ENCODE measurements at places on chromosomes 3 and 15.
A peak's percentile ranks its signal among the peaks of the same experiment; 100 is the strongest.

DNA sequence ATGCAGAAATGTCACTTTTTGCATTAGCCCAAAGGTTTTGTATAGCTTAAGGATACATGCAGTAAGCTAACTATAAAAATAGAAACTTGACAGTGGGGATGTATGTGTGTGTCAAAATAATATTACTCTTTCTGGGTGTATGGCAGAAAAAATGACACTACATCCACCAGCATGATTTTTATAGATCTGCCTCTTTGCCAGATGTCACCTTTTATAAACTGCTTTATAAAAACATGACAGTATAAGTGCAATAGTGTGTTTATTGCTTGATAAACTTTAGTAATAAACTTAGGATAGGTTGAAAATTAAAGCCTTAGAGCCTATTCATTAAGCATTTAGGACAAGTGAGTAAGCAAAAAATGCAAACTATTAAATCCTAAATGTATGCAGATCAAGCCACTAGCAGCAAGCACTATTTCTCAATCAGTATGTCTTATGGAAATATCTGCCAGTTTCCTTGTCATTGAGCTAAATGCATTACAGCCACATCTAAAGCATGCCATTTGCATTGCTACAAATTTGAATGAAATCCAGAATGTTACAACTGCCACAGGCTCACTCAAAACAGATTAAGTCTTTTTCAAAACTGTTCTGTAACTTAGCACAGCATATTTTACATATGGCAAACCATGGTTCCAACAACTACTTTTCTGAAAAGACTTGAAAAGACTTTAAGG, 935.0 kb downstream of the FHIT start:
- no peak for DNase-seq

DNA sequence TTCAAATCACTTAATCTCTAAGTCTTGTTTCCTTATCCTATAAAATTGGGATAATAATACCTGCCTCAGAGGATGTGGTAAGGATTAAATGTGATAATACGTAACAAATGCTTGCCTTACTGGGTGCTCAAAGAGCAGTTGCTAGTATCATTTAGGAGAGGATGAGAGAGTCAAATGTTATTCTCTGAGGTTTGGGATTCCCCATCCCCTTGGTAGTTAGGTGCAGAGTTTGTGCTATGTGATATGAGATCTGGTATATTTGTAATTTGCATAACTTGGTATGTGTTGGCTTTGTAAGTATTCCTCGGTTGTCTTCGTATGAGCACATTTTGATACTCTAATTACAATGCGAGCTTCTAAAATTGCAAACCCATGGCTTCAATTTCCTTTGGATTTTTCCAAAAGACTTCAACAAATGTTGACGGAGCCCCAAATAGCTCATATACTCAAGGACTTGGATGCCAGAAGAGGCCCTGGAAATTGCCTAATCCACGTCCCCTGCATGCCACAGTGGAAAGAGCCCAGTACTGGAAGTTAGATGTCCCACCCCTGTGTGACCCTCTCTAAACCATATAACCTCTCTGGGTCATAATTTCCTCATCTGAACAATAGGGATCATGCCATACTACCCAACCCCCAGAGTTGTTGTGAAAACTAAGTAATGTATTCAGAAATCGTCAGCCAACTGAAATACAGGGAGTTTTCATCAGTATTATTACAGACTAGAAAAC, 85.0 kb downstream of the FBN1 start:
- no peak for DNase-seq

DNA sequence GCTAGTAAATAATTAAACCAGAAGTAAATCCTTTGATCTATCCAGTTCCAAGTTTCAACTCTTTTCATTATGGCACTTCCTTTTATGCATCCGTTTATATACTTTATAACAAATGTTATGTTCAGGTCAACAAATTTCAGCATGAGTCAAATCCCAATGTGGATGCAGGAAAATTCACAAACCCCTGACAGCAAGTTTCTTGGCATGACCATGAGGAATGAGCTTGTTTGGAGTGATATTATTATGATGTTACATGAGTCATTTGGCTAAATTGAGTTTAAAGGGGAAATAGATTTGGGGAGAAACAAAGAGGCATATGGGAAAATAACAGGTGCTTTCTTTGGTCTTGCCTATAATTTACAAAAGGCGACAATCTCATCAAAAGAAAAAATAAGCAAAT, 32.1 kb upstream of the KCNMB2 start:
- no peak for DNase-seq

- no peak for DNase-seq
Observed at GRCh38 chr3:57752307-57752706, 3.8 kb upstream of the SLMAP start.

- no peak for DNase-seq
Observed at GRCh38 chr3:46681387-46681786, 12.1 kb downstream of the ALS2CL start.

DNA sequence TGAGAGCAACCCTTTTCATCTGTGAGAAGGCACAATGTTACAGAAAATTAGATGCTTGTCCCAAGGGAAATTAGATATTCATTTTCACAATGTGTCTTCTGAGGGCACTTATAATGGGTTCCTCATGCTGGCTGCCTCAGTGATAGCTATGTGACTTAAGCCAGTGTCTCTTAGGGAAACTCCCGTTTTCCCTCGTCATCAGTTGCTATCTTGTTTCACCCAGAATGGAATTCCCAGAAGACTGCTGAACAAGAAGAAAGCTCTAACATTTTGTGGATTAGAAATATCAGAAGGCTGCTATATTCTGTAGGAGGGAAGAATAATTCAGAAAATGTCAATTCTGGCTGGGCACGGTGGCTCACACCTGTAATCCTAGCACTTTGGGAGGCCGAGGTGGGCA, 67.9 kb upstream of the WDR72 start:
- DNase-seq: no peak

GRCh38 chr3:126620738-126621137, 34.2 kb downstream of the TXNRD3 start:
- DNase-seq: no peak

GRCh38 chr15:28023933-28024888, 74.9 kb downstream of the OCA2 start:
- DNase-seq: no peak

- no peak for DNase-seq
Observed at GRCh38 chr15:44130778-44131177, 64.3 kb downstream of the FRMD5 start.

DNA sequence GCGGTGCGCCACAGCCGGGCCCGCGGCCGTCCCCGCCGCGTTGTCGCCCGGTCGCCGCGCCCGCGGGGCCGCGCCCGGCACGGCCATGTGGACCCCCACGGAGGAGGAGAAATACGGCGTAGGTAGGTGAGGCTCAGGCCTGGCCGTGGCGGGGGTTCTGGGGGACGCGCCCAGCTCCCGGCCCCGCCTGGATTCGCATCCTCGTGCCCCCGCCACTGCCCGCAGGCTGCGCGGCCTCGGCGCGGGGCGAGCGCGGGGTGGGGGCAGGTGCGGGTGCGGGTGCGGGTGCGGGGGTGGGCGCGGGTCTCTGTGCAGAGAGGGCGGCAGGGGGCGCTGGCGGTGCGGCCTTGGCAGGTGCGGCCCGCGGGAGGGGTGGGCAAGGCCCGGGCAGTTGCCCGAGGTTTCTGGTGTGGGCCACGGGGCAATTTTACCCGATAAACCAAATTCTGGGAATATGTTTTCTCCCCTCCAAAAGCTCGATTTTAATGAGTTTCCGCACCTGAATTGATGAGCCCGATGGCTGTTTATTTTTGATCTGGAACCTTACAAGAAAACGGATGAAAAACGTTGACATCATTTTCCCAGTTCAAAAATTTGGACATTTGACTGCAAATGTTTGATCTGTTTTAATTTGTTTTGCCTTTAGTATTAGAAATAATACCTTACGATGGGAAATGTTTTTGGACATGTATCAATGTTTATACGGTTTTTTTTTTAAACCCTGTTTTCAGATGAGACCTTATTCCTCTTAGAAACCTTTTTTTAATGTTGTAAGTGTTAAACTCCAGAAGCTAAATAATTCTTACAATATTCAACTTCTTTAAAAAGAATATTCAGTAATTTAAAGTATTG, 678 bp downstream of the DOCK3 start:
- DNase-seq: peak; percentile 38

GRCh38 chr3:133093366-133093765, 55.2 kb downstream of the TMEM108 start:
- DNase-seq: no peak

GRCh38 chr15:39651881-39652280, 71.0 kb downstream of the THBS1 start:
- DNase-seq: no peak

DNA sequence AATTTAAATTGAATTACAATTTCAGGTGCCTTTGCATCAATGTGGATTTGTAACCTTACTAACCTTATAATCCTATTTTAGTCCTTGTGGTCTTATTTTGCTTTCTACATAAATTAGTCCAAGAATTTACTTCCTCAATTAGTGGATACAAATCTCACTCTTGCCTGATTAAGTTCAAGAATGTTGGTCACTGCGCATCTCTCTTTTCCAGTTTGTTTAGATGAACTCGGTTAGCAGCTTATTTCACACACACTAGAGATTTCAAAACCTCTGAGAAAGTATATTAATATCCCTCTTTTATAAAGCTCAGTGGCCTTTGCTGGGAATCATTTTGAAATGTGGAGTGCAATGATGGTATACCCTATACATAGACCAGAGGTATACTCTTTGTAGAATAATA, 243.4 kb downstream of the DTWD1 start:
- no peak for DNase-seq

- no peak for DNase-seq
Observed at GRCh38 chr15:77063249-77063648, 7.7 kb downstream of the TSPAN3 start.

- DNase-seq: no peak
Observed at GRCh38 chr3:195097331-195098255, 173.4 kb downstream of the XXYLT1 start.

GRCh38 chr3:8470801-8471200, 30.8 kb upstream of the LMCD1 start:
- no peak for DNase-seq

DNA sequence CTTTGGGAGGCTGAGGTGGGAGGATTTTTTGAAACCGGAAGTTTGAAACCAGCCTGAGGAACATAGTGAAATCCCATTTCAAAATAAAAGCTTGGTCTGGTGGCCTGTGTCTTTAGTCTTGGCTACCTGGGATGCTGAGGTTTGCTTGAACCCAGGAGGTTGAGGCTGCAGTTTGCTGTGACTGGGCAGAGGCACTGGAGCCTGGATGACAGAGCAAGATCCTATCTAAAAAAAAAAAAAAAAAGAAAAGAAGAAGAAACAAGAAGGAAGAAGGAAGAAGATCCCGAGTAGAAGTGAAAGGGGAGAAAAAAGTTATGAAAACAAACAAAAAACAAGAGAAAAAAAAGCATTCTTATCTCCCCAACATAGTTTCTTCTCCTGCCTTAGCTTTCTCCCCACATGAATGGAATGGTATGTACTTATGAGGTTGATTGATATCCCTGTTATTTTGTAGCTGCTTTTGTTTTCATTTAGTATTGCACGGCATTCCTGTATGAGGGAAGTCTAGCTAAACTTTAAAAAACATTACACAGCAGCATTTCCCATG, 42.4 kb downstream of the TMEM40 start:
- no peak for DNase-seq

DNA sequence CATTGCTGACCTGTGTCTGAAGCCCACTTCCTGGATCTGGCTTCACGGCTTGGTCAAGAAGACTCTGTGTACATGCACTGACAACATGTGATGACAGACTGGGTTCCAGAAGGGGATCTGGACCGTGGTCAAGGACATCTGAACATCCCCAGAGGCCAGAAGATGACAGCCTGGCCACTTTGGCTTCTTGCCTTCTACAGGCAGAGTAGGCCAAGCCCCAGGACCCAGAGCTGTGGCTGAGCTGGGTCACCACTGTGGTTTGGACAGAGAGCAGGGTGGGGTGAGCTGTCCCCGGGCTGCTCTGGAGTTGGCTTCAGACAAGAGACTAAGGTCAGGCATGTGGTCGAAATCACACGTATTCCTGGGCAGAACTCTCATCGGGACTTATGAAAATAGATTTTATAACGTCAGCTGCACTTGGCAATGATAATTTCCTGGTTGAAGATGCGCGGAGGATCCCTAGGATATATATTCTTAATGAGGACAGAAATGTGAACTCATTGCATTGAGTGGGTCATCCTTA, 114.1 kb upstream of the FRMD4B start:
- peak; percentile 81 for DNase-seq

- no peak for DNase-seq
Observed at GRCh38 chr3:51949121-51949520, 6.1 kb upstream of the GPR62 start.

- DNase-seq: no peak
Observed at GRCh38 chr3:126900859-126901540, 81.9 kb upstream of the PLXNA1 start.

- DNase-seq: peak; percentile 23
Observed at GRCh38 chr15:85282504-85283115, 97.8 kb upstream of the AKAP13 start.

- DNase-seq: no peak
Observed at GRCh38 chr3:107416886-107417285, 39.6 kb downstream of the CCDC54 start.

DNA sequence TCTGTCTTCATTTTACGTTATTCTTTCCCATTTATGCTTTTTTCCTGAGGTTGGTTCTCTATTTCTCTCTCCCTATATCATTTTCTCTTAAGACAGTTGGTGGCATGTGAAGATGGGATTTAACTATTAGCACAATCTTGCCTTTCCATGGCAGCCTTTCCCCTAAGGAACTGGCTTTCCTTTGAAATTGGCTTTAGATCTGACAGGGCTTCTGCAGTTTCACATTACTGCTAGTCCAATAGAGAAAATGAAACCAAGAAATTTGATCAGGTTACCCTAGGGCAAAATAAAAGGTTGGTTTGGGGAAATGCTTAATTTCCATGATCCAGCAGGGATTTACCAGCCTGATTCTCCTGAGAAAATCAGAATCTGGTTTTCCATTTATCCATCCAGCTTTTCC, 22.7 kb upstream of the CHL1 start:
- DNase-seq: no peak

DNA sequence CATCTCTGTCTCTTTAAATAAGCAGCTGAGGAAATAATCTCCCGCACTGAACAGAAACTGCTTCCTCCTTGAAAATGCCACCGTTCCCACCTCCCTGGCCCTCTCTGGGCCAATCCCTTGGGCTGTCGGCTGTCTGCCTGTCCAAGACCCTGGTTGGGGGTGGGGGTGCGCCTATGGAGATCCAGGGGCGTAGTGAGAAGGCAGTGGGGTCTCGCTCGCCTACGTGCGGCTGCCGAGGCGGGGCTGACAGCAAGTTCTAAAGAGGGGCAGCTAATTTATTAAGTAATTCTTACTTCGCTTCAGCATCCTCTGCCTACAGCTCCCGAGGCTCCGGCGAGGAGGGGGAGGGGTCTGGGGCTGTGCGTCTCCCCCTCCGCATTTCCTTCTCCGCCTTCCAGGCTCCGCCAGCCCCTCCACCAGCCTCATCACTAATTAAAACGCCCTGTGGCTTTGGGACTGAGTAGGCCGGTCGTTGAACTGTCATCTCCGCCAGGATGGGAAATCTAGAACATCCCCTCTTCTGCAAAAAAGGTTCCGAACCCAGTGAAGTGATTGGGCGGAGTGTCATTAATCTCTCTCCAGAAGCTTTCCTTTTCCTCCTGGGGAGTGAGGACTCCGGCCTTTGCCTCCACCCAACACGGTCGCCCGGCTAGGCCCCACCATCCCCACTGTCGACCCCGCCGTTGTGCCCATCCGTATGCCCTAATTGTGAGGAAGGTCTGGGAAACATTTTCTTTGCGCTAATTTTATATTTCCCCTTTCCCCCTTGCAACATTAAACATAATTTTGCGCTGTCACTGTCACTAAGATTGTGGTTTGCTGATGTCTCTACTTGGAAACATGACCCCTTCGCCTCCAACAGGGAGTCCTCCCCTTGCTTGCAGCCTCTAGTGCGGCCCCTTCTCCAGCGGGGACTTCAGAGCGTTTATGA, 16.9 kb downstream of the NR2F2 start:
- no peak for DNase-seq

GRCh38 chr3:188071636-188072035, 82.3 kb upstream of the LPP start:
- no peak for DNase-seq

Data from right atrium auricular region (tissue), 2 donors.